ENCODE measurements at places on chromosomes 3 and 15.

DNA sequence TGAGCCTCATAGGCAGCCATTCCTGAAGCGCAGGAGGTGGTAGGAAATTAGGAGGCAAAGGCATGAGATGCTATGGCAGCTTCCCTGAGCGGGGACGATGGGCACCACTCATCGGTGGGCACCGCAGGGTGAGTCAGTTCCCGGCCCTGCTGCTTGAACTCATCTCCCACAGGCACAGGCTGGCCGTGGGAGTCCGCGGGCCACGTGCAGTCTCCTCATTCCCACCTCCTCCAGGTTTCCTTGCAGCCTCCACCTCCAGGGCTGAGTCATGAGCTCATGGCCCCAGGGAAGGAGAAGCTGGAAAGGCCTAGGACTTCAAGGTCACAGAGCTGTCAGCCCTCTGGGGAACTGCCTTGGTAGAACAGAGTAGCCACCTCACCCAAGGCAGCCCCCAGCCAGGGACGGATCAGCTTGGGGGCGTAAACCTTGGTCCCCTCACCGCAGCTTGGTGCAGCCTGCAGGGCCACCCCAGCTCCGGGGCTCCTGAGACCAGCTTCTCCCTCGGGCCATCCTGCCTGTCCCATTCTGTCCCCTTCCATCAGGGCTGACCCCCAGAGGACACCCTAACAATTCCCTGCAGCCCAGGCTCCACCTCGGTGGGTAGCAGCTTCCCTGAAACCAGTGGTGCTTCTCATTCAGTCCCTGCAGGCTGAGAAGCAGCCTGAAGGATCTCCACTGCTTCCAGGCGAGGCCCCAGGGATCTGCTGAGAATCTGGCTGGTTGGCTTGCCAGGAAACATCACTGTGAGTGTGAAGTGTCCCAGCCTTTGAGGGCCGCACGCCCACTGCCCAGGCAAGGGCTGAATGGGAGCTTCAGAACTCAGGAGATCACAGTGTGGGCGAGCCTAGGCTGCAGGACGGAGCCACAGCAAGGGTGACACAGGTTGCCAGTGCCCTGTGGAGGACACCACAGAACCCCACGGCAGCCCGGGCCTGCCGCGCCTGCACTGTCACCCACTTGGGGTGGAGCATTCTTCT is 150.7 kb upstream of the MEF2A start:
- DNase-seq: no peak

DNA sequence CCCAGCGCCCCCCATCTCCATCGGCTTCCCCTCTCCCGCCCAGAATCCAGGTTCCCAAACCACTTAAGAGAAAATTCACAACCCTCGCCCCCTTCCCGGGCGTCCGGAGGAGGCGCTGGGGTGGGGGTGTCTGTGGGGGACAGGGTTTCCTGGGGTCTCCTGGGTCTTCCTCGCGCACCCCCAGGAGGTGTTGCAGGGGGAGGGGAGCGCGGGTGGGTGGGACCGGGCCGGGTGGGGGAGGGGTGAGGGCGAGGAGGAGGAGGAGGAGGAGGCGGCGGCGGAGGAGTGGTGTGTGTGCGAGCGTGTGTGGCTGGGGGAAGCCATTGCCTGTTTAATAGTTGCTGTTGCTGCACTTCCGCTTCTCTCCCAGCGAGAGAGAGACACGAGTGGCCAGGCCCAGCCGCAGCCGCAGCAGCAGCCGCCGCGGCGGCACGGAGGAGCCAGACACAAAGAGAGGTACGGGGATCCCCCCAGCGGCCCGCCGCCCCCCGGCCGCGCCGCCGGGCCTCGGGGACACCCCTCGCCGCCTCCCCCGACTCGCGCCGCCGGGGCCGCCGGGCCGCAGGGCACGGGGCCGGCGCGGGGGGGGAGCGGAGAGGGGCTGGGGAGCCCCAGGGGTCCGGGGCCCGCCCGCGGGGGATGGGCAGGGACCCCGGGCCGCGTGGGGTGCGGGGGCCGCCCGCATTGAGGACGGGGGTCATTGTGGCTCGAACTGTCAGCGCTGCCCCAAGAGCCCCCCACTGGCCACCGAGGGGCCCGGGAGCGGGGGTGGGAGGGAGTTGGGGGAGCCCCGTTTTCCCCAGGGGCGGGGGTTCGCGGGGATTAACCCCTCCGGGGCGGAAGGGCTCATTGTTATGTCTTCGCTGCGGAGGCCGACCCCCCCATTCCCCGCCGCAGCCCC is at the start of gene UBE2E1:
TSS of gene UBE2E1 (plus strand) at position 323 of the 901 bp plus-strand sequence. CDS start 1,315 bp downstream, outside the sequence.
- DNase-seq: peak; percentile 43

DNA sequence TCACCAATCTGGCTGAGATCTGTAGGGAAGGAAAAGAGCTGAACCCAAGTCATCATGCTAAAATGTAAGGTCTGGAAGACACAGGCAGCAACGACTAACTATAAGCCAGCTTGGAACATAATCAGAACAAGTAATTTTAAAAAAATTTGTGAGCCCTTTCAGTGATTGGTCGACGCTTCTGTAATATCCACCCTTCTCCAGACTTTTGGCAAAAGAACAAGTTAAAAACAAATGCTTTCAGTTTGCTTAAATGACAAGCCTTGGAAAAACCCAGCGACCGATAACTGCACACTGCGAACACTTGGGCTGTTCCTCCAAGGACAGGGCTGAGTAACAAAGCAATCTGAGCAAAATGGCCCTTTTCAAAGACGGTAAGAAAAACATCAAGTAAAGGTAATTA is 49.6 kb downstream of the PCSK6 start:
- DNase-seq: no peak

DNA sequence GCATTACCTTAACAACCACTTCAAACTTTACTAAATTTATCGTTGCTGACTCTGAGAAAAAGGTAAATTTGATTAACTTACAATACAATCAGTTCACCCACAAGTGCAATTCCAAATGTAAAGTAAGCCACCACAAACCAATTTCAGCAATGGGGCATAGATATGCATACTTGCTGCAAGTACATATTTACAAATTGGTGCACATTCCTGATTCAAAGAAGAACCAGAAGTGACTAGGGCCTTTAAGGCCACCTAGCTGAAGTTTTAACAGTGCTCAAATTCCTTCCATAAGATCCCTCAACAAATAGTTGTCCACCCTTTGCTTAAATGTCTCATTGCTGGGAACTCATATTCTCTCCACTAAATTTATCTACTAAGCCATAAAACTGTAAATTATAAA is 67.2 kb downstream of the INO80 start:
- DNase-seq: no peak

- DNase-seq: no peak
These were observed 239.0 kb upstream of the KCNMB2 start for GRCh38 chr3:178297199-178297598.

DNA sequence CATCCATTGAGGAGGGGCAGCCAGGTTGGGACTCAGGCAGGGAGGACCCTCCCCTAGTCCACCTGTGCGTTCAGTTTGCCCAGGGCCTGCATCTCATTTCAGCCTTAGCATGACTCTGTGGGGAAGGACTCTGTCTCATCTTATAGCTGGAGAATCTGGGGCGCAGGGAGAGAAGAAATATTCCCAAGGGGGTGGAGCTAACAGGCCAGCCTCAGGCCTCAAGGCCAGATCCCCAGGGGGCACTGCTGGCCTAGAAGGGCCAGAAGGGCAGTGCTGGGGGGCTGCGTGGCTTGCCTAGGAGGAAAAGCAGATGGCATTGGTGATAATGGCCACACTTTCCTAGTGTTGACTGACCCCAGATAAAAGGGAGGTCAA is 10.9 kb downstream of the AMOTL2 start:
- DNase-seq: no peak

DNA sequence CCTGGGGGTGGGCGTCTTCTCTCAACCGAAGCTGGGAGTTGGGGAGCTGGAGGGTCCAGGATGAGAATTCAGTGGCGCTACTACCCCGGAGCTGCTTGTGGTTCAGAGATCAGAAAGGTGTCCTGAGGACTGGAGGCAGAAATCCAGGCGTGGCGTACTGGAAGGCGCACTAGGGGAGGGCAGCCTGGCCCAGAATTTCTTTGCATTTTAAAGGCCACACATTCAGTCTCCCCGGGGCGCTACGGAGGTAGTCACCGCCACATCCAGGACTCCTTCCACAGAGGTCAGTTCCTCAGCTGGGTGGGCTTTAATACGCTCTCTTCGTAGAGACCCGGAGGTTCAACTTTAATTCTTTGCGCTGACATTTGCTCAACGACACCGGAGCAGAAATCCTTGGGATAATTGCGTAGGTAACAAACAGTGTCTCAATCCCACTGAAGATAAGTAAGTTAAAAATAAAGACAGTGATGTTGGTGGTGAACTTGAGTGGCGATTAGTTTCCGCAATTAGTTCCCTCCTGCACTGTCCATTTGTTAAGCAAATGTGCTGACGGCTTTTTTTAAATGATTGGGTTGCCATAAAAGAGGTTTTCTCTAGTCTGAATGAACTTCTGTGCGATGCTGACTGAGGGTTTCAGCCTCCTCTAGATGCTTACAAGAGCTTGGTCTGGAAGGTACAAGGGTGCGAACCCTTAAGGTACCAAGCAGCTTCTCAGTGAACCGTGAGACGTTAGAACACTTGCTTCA is 535 bp downstream of the MCTP2 start:
- no peak for DNase-seq

DNA sequence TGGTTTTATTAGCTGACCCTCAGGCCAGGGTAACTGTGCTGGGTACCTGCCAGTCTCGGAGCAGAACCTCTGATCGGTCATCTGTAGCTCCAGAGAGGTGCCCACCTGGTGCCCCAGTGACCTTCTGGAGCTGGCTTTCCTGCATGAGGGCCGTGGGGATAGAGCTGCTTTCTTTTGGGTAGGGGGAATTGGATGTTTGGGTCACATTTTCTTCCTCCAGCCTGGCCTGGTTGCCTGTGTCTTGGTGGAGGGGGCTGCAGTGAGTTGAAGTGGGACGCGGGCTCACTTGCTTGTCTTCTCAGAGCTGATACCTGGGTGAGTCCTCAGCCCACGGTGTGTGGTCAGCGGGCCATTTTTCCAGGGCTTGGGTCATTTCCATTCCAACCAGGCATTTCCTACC is 2.6 kb downstream of the ZNF710 start:
- no peak for DNase-seq

DNA sequence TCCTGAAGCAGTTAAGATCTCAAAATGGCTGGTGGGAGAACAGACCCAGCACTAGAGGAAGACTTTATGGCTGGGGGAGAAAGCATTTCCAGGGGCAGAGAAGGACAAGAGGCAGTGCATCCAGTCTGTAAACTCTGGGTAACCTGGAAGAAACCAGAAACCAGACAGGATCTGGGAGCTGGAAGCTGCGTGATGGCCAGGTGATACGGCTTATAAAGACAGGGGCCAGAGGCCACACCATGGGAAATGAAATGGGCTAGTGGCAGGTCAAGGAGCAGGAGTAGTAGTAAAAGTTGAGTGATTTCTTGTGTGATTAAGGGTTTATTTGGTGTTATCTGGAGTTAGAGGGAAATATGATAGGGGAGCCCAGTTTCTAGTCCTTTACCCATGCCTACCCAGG is 144.7 kb upstream of the ARRDC4 start:
- DNase-seq: no peak

GRCh38 chr15:48447058-48447457 is 115.8 kb downstream of the DUT start:
- no peak for DNase-seq

- DNase-seq: no peak
These were observed 72.3 kb downstream of the THSD4 start for GRCh38 chr15:71187526-71187925.

DNA sequence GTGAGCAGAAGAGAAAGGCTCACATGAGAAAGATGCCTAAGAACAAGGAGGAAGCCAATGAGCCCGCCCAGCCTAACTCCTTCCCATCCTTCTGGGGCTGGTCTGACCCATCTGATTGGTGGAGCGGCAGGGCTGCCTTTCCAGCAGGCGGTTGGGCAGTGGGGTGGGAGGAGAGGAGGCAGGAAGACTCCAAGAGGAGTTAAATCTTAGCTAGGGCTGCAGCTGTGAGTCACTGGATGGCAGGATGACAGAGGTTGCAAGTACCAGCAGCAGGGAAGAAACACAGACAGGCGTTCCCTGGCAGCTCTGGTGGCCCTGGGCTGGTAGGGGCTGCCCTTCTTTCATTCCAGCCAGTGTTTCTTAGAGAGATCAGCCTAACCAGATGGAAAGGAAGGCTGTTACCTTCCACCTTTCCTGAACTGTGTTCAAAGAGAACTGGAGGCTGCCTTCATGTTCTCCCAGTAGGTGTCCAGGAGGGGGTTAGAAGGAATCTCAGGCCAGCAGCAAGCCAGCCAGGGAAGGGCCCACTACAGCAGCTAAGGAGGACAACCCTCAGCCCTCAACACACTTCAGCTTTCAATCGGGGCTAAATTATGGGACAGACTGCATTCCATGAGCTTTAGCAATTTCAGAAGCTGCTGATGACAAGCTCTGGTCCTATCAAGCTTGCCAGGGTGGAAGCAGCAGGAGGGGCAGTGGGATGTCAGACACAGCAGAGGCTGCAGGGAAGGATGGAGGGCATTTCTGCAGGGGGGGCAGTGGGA is 50.3 kb downstream of the CHSY1 start:
- DNase-seq: no peak

GRCh38 chr15:40664909-40665308 is 30.1 kb upstream of the RAD51 start:
- no peak for DNase-seq

DNA sequence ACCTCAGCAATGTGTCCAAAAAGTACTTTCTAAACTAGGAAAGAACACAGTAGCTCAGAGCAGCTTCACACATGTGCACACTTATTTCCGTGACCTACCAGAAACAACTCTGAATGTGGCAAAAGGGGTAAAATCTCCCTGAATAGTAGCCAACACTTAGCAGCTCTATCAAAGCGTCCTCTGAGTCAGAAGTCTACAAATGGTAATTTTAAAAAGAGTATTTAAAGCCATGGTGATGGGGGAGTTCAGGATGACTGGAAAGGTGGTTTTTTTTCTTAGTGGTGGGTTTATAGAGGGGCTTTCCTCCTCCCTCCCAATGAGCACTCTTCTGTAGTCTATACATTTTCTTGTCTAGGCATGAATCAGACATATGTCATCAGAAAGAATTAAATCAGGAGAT is 223.8 kb upstream of the PRICKLE2 start:
- DNase-seq: no peak

GRCh38 chr15:86863226-86863915 is 783.7 kb downstream of the AGBL1 start:
- no peak for DNase-seq

GRCh38 chr3:194053136-194053535 is 82.8 kb upstream of the HES1 start:
- no peak for DNase-seq

- no peak for DNase-seq
These were observed 57.8 kb downstream of the MAP3K13 start for GRCh38 chr3:185420762-185421161.

DNA sequence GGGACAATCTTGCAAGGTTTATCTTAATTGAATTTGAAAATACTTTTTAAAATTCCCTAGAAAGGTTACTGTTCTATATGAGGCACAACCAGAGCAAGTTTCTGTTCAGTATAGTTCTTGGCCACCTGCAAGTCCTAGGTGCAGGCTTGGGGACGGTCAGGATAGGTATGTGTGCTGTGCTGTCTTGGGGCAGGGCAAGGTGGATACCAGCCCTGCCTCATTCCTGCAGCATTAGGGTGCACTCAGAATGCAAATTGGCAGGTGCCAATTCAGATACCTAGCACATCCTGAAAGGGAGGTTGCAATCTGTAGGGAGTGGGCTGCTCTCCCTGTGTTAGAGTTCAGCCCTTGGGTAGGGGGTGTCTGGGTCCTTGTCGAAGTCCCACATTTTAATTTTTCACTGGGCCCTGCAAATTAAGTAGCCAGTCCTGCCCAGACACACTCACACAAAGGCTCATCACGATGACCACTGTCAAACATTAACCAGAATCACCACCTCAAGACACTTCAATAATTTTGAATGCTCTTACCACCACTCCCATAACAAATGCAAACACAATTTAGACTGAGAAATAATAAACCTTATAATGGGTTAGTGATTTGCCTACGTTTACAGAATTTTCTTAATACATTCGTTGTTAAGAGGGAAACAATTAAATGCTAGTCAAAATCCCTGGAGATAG is 838.0 kb upstream of the NR2F2 start:
- no peak for DNase-seq

All from D721Med (cell line).